ENCODE measurements at places on chromosomes 5 and 9.

GRCh38 chr9:36760667-36761420 is 188.1 kb downstream of the MELK start:
- no peak for DNase-seq

GRCh38 chr9:108709997-108710396 is 145.8 kb downstream of the ACTL7B start:
- DNase-seq: no peak

- DNase-seq: no peak
These were observed 138.8 kb upstream of the COL5A1 start for GRCh38 chr9:134502809-134503211.

GRCh38 chr9:36099718-36100117 is 36.8 kb upstream of the GLIPR2 start:
- DNase-seq: no peak

DNA sequence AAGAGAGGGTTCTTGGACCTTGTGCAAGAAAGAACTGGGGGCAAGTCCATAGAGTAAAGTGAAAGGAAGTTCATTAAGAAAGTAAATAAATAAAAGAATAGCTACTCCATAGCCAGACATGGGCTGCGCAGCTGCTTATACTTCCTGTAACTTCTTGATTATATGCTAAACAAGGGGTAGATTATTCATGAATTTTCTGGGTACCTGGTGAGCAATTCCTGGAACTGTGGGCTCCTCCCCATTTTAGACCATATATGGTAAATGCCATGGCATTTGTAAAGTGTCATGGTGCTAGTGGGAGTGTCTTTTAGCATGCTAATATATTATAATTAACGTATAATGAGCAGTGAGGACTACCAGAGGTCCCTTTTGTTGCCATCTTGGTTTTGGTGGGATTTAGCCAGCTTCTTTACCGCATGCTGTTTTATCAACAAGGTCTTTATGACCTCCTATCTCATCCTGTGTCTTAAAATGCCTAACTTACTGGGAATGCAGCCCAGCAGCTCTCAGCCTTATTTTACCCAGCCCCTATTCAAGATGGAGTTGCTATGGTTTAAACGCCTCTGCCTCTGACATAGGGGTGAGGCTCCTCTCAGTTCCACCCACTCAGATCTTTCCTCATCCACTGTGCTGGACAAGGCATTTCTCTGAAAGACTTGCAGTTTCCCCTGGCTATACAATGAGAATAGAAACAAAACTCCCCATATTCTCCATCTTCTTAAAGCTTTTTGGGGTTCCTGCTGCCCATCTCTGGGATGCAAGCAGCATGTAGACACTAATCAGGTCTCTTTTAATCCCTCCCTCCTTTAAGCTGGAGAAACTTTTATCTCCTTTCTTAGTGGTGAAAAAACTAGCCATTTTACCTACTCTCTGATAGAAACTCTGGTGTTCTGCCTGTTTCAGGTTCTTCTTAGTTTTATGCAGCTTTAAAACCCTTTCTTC is 91.2 kb downstream of the ARRDC3 start:
- DNase-seq: peak; percentile 26

- no peak for DNase-seq
These were observed 53.7 kb upstream of the SMIM32 start for GRCh38 chr5:136246632-136247031.

DNA sequence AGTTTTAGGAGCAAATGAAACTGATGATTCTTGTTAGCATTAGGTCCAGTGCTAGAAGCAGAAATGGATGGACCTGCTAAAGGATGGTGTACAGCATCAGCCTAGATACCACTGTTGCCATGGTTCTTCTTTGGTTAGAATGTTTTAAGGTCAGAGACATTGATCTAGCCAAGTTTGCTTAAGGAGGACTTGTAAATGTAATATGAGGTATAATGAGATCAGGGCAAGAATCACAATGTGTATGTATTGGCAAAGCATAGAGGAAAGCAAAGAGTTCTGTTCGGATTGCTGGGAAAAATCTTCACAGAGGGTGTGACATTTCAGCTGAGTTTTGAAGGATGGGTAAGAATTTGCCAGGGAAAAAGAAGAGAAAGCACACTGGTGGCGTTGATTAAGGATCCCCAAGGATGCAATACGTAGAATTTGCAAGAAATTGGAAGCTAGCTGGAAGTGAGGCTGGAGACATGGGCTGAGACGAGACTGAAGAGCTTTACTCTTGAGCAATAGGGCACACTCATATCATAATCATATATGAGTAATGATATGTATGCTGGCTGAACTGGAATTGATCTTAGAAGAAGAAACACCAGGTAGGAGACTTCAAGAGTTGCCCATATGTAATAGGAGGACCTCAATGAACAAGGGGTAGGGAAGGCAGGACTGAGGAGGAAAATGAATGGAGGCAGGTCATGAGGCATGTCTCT is 102.0 kb downstream of the ZNF462 start:
- no peak for DNase-seq

GRCh38 chr5:42944989-42945388 is 95.1 kb downstream of the ANXA2R start:
- DNase-seq: no peak

GRCh38 chr9:129267141-129267540 is 89.1 kb upstream of the IER5L start:
- no peak for DNase-seq

DNA sequence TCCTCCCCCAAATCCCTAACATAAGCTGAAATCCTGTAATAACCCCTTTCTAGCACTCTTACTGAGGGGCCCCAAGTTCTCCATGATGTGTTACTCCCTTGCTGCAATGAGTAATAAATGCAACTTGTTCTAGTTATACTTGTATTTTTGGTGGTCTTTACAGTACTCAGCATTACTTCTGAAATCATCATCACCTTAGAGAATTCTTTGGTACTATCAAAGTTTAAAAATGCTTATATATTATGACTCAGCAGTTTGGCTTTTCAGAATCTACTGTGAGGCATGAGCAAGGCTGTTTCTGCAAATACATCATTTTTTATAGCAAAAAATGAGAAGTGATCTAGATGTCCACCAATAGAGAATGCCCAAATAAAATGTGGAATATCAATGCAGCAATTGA is 20.7 kb upstream of the ROPN1L start:
- no peak for DNase-seq

DNA sequence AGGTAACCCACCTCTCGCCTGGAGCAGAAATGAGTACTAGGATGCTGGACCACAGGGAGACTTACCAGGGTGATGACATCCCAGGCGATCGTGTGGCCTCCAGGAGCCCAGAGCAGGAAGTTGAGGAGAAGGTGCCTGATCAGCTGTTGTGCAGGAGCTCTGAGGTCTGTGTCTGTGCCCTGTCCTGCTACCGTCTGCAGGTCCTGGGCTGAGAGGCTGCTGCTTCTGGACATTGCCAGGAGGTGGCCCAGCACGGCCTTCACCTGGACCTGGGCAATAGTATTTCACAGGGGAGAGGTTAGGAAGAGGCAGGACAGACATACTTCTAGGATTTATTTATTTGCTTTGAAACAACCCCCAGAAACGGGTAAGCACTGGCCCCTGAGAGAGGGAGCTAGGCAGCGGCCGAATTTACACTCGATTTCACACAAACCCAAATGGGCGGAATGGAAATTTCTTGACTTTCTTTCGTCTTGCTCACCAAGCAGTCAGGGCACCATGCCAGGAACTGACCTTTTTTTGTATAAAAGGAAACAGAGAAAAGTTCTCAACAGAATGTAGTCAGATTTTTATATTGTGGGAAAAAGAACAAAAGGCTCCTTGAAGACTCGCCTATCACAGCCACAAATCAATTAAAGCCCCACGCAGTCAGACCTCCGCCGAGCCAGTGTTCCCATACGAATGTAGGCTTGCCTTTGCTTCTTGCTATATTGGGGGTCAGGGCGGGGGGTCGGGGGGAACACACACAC is 210.3 kb downstream of the FANCC start:
- DNase-seq: no peak

GRCh38 chr9:29966247-29966646 is 2393.0 kb upstream of the C9orf72 start:
- DNase-seq: no peak

- DNase-seq: no peak
These were observed 24.9 kb downstream of the ADAM19 start for GRCh38 chr5:157550663-157551062.

- no peak for DNase-seq
These were observed 63.3 kb downstream of the COL23A1 start for GRCh38 chr5:178526773-178527457.

DNA sequence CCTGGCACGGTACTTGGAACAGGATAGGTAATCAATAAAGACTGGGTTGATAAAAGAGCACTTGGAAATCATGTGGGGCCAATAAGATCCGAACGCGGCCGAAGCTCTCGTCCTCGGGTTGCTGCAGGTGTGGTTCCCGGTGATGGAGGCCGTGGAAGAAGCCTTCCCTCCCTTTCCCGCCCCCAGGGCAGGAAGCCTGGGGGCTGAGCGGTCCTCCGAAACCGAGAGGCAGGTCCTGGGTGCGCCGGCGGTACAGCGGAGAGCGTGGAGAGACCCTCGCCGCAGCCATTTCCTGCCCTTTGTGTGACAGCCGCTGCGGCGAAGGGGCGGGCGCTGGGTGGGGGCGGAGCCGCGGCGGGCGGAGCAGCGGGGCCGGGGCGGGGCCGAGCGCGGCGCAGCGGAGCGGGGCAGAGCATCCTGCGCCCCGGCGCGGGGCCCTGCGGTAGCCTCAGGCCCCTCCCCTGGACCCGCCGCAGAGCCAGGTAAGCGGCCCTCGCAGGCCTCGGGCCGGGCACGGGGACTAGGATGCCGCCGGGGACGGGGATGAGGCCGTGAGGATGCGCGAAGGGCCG is at the start of gene CYFIP2:
CYFIP2 (plus strand) TSS at position 410 of the 572 bp plus-strand sequence. CDS start 19,239 bp downstream, outside the sequence.
- peak; percentile 83 for DNase-seq

GRCh38 chr9:20505574-20505973 is 116.7 kb downstream of the MLLT3 start:
- DNase-seq: no peak

GRCh38 chr5:179870952-179871351 is 12.3 kb upstream of the MRNIP start:
- DNase-seq: peak; percentile 25

DNA sequence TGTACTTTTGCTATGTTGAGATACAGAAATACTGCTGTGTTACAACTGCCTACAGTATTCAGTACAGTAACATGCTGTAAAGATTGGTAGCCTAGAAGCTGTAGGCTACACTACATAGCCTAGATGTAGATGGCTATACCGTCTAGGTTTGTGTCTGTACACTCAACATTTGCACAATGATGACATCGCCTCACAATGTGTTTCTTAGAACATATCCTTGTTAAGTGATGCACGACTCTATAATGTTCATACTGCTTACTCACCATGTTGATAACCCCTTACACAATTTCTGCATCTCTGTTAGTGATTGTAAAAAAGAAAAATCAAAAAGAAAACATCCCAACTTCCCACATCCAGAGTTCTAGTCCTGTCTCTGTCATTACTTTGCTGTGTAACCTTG is 450.0 kb downstream of the CCDC171 start:
- DNase-seq: no peak

DNA sequence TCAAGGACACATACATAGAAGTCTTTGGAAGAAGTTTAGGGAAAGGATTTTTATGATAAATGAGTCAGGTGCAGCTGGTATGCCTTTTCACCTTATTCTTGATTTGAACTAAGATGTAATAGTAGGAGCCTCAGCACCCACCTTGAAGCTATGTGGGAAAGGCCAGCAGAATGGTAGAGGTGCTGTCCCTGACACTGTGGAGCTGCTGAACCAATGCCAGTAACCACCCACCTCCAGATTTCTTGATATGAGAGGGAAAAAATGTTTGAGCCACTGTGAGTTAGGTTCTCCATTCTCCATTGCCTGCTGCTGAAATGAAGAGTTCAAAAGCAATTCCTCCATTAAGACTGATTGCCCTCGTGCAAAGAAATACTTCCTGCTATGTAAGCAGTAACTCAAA is 12.2 kb upstream of the HMGCR start:
- no peak for DNase-seq

- no peak for DNase-seq
These were observed 584.8 kb downstream of the HINT1 start for GRCh38 chr5:130580264-130580663.

DNA sequence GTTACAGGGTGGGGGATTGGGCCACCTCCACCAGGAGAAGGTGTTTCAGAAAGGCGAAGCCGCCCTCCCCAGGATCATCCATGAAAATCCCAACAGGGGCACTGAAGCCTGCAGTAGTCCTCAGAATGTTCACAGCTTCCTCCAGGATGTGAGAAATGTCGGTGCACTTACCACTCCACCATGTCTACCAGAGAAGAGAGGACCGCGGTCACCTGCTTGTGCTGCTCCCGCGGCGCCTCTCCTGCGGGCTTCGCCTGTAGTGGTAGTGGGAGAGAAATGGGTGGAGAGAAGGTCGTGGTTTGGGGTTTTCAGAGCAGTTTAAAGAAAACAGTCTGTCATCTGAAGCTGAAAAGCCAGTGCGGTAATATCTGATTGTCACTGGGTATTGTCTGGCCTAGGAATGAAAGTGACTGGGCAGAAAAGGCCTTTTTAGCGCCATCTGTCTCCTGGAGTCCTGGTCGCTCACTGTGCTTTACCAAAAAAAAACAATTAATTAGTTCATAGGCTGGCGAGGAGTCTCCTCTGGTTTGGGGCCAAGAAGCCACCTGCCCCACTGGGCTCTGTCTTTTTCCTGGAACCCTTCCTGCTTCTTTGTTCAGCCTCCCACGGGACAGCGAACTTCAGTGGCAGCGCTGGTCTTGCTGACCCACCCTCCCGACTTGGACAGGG is 23.0 kb upstream of the PPP1R26 start:
- DNase-seq: no peak

DNA sequence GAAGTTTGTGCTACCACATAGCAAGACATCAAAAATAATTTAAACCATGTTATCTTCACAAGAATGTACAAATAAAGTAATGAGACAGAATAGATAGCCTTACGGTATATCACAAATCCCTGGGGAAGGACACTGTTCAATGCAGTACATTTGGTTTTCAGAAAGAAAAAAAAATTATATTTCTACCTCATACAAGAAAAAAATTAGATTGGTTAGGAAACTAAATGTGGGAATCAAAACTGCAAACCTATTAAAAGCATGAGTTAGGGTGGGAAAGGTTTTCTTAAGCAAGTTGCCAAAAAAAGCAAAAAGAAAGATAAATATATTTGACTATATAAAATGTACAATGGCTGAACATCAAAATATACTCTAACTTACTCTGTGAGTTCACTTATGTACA is 201.9 kb upstream of the NREP start:
- no peak for DNase-seq
